Gastroesophageal sphincter (tissue), 4 donors: ENCODE measurements at places on chromosomes 11 and 22. TPM values are rescaled to one million over a fixed set of nuclear protein-coding genes. Genes with fewer than 3 reads are reported as not detected.

RAB38 gene
- total RNA-seq = 1.2 TPM

DNA sequence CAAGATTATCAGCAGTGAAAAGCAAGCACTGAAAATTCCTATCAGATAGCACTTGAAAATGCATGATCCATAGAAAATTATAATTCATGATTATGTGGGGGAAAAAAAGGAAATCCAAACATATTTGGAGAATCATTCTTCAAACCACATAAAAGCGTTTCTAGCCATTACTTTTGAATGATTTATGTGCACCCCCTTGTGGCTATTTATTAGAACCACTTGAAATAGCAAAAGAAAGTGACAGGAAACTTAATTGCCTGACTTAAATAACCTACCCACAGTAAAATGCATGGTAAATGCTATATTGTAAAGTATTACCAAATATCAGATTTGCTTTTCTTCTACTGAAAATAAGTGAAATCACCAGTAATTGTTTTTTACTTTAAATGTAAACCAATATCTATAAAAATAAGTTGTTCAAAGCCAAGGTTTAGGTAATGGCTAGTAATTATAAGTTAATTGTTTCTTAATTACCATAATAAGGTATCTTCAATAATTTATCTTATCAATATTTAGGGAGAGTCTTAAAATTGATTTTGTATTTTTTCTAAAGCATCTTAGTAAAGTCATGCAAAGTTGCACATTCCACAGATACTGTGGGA is 168.5 kb downstream of the ARHGAP42 start:
- no peak for ATAC-seq

GRCh38 chr11:99098258-99098657 is 77.5 kb downstream of the CNTN5 start:
- ATAC-seq = no peak

DNA sequence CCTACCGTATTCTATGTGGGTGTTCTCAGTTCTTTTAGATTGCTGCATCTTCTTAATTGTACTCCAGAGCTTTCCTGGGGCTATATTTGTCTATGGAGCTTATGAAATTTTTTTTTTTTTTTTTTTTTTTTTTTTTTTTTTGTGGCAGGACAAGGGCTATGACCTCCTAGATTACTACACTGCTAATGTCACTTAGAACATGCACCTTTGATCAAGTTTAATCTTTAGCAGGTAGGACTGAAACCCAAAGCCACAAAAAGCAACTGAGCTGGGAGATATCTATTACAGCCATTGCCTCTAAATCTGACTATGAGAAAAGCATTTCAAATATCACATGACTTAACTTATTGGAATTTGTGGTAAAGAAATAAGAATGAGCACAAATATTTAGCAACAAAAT is 21.7 kb upstream of the ABTB2 start:
- no peak for ATAC-seq

KDM2A gene
- 52.1 TPM for total RNA-seq
